ENCODE measurements at places on chromosomes 1 and 21.

GRCh38 chr1:11854519-11854918 lies 4.2 kb downstream of the NPPB start:
- no peak for DNase-seq

DNA sequence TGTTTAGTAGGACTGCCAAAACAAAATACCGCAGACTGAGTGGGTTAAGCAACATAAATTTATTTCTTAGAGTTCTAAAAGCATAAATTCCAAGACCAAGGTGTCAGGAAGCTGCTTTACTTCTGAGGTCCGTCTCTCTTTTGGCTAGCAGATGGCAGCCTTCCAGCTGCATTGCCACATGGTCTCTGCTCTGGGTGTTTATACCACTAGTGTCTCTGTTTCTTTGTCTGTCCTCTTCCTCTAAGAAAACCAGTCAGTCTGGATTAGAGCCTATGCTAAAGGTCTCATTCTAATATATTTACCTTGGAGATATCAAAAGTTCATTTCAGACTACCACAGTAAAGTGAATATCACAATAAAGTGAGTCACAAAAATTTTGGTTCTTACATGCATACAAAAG lies 519.8 kb downstream of the COL11A1 start:
- DNase-seq, result no peak

- no peak for DNase-seq
Measured at GRCh38 chr21:14595449-14595848, 49.3 kb upstream of the SAMSN1 start.

- DNase-seq, result no peak
Measured at GRCh38 chr21:44539046-44539445, 949 bp downstream of the KRTAP10-1 start.

GRCh38 chr1:155057104-155057503 lies 6.0 kb downstream of the ADAM15 start:
- DNase-seq, result no peak

- no peak for DNase-seq
Measured at GRCh38 chr1:116167625-116168276, 56.6 kb downstream of the MAB21L3 start.

- no peak for DNase-seq
Measured at GRCh38 chr1:71242239-71242638, 161.4 kb upstream of the ZRANB2 start.

DNA sequence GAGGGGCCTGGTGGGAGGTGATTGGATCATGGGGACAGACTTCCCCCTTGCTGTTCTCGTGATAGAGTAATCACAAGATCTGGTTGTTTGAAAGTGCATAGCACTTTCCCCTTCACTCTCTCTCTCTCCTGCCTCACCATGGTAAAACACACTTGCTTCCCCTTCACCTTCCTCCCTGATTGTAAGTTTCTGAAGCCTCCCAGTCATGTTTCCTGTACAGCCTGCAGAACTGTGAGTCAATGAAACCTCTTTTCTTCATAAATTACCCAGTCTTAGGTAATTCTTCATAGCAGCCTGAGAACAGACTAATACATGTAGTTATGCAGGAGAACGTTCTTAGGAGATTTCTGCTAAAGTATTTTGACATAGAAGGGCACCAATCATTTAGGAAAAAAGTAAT lies 59.9 kb upstream of the FBXO28 start:
- peak; percentile 22 for DNase-seq

GRCh38 chr1:154346276-154346917 lies 21.1 kb downstream of the ATP8B2 start:
- peak; percentile 35 for DNase-seq

DNA sequence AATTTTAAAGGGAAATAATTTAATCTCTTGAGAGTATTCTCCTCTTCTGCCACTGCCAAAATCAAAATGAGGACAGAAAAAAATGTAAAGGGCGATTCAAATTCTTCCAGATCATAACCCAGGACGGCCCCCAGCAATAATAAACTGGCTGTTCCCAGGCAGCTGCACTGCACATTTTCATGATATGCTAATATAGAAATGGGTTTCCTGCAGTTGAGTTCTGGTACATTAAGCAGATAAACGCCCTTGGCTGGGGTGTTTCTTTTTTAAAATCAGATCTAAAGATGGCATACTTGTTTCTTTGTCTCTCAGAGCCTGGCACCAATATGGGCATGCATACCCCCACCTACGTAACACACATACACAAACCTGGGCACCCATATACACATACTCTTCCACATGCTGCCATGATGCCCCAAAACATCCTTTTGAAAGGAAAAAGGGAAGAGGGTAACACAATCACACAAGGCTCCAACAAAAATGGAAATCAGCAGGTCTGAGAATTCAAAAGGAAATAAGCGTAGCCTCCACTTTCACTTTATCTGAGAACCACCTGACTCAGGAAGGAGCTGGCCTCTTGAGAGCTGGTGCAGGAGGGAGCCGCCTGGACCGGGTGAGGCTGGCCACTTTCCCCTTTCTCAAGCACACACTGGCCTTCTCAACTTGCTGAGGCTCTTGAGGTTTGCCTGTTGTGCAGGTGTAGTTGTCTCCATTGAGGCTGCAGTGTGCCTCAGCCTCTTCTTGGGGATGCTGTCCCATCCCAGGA lies 653.4 kb downstream of the KIF26B start:
- DNase-seq, result no peak

GRCh38 chr1:226979517-226980121 lies 39.5 kb downstream of the COQ8A start:
- DNase-seq, result no peak

DNA sequence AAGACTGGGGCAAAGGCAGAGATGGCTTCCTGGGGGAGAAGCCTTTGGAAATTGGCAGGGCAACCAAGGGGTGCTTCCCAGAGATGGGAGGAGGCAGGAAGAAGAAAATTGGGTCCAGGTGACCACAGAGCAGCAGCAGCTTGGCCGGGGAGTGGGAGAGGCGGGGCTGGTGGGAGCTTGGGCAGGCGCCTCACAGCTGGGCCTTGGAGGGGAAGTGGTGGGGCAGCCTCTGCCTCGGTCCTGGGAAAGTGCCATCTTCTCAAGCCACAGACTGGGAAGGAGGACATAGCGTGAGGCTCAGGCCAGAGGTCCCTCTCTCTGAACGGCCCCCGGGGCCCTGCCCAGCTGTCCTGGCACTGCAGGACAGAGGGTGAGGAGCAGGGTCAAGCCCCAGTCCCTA lies 24.0 kb upstream of the WASF2 start:
- DNase-seq, result peak; percentile 21

GRCh38 chr1:2233468-2233867 lies 5.3 kb downstream of the SKI start:
- DNase-seq, result no peak

GRCh38 chr1:239155466-239156091 lies 230.8 kb upstream of the CHRM3 start:
- DNase-seq, result no peak

- no peak for DNase-seq
Measured at GRCh38 chr1:109840011-109840629, 70.5 kb upstream of the CSF1 start.

DNA sequence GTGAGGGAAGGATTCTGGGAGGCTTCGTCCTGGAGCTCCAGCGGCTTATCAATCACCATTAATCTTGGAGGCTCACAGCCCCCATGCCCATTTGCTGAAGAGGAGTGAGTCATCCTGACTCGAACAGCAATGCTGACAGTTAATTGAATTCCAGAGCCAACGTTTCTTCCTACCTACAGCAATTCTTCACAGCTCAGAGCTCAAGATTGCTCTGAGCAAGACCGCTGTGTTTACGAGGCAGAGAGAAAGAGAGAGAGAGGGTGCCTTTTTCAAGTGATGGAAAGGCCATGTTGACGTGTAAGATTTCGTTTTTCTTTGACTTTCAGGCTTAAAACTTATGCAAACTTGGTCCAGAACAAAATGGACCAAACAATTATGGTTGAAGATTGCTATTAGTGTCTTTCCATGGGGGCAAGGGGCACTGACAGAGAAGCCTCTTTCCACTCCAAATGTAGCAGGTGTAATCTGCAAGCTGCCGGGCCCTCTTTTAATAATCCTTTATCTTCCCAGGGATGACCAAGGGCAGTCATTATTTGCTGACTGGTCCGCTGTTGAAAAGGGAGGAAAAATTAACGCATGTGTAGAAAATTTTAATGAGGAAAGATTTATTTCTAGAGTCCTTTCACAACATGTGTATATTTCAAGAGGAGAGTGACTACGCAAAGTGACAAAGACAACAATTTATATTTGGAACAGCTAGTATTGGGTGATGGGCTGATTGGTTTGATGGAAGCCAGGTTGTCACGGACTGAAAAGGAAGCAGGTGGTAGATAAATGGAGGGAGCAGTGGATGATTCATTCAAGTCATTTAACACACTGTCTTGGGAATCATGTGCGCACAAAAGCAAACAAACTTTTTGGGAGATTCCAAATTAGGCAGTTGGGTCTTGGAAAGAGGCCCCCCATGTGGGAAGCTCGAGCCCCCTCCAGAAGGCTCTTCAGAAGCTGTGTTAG lies 136.1 kb upstream of the IRF2BP2 start:
- no peak for DNase-seq

- no peak for DNase-seq
Measured at GRCh38 chr1:5977494-5978444, 14.5 kb downstream of the NPHP4 start.

- DNase-seq, result no peak
Measured at GRCh38 chr21:42629933-42630589, 23.4 kb upstream of the PDE9A start.

- peak; percentile 90 for DNase-seq
Measured at GRCh38 chr1:156889802-156890580, 3.5 kb upstream of the PEAR1 start.

DNA sequence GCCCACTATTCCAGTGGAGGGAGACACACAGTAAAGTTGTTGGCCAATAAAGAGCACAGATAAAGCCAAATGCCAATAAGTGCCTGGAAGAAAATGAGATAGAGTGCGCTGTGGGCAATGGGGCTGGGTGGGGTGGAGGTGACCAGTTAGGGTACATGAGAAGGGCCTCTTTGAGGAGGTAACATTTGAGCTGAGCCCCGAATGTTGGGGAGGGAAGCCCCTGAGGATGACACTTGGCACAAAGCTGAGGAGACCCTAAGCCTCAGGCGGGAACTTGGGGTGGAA lies 979 bp downstream of the S100A9 start:
- DNase-seq, result no peak

DNA sequence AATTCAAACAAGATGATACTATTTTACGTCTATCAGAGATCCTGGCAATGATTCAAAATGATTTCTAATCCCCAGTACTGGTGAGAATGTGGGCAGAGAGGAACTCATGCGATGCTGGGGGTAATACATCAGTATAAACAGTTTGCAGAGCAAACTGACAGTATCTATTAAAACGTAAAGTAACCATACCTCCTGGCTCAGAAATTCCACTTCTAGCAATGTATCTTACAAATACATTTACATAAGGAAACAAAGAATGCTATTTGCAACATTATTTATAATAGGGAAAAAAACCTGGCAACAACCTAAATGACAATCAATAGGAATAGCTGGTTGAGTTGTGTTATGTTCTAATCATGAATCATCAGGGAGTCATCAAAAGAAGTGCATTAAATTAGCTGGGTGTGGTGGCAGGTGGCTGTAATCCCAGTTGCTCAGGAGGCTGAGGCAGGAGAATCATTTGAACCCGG lies 15.9 kb downstream of the RCAN1 start:
- no peak for DNase-seq

DNA sequence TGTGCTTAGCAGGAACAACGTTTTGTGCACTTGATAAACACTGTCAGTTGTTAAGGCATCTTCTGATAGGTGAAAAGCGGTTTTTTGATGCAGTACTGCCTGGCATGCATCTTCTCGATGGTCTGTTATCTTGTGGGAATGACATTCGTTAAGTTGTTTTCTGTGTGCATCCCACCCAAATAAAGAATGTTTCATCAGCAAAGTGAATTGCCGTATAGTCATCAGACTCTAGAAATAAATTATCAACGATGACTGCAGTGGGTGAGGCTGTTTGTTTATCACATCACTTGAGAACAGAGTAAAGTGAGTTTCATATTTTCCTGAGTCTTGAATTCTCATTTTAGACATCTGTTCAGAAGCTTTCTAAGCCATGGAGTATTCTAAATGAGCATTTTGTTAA lies 34.1 kb downstream of the NFIA start:
- no peak for DNase-seq

GRCh38 chr1:216640100-216640499 lies 83.1 kb downstream of the ESRRG start:
- DNase-seq, result no peak
